Osteocyte (in vitro differentiated cells): ENCODE measurements at places on chromosomes 1 and 21. TPM values are rescaled to one million over a fixed set of nuclear protein-coding genes. Genes with fewer than 3 reads are reported as not detected.
A peak's percentile ranks its signal among the peaks of the same experiment; 100 is the strongest.

Gene CGN
- total RNA-seq, result 0.99 and 1.7 TPM in 2 replicates

Gene TP73
- total RNA-seq, result 0.16 and 0.24 TPM in 2 replicates

Gene C8B
- total RNA-seq, result not detected in 2 replicates

Gene RNF186
- total RNA-seq, result not detected in 2 replicates

GRCh38 chr1:110713221-110713620, 38.5 kb upstream of the KCNA3 start:
- H3K4me1 ChIP-seq, result no peaks in the 10 kb centered on the region
- no peak overlapping the region for H3K27ac ChIP-seq
- no peak overlapping the region for H3K4me3 ChIP-seq
- H3K27me3 ChIP-seq, result no peaks in the 10 kb centered on the region

- no peak for DNase-seq
- no peaks in the 10 kb centered on the region for H3K27me3 ChIP-seq
These were observed 113.0 kb downstream of the PRDM16 start for GRCh38 chr1:3181956-3182355.

- no peaks in the 10 kb centered on the region for H3K4me1 ChIP-seq
- peaks cover 12% of the 10 kb centered on the region for H3K27me3 ChIP-seq
- H3K36me3 ChIP-seq, result no peaks in the 10 kb centered on the region
- DNase-seq, result no peak
- no peak overlapping the region for H3K4me3 ChIP-seq
- H3K27ac ChIP-seq, result no peak overlapping the region
These were observed 61.4 kb downstream of the CASZ1 start for GRCh38 chr1:10734962-10735544.

GRCh38 chr21:8997011-8997440, 1524.4 kb upstream of the TPTE start:
- no peak overlapping the region for H3K27ac ChIP-seq
- H3K4me3 ChIP-seq, result no peak overlapping the region
- no peaks in the 10 kb centered on the region for H3K4me1 ChIP-seq
- H3K27me3 ChIP-seq, result no peaks in the 10 kb centered on the region

DNA sequence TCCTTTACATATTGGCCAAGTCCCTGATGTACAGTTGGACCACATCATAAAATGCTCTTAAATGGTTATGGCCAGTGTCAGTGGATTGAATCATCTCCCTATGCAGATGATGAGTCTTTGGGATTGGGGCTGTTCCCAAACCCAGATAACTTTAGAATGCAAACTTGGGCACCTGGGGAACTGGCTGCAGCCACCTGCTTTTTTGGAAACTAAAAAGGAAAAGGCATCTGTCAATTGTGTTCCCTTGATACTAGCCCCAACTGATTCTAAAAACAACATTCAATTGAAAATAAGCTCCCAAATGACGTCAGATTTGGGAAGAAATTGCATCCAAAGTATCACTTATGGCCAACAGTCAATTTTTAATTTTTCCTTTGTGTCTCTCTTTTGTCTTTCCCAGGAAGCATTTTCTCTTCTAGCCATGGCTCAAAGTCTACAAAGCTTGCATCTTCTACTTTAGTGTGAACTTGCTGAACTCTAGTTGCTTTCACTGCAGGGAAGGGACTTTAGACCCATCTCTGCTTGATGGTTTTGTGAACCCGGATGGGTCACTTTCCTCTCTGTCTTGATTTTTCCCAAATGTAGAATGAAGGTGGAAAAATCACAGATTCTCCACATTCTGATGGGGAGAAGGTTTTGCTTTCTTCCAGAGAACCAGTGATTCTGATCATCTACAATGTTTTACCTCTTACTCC, 402.3 kb upstream of the USP24 start:
- H3K4me1 ChIP-seq, result peaks cover 26% of the 10 kb centered on the region
- H3K4me3 ChIP-seq, result no peak overlapping the region
- no peak overlapping the region for H3K27ac ChIP-seq
- H3K27me3 ChIP-seq, result no peaks in the 10 kb centered on the region
- DNase-seq, result no peak

- peak; percentile 25 for DNase-seq
- peaks cover 2% of the 10 kb centered on the region for H3K4me1 ChIP-seq
- peaks cover 9% of the 10 kb centered on the region for H3K27me3 ChIP-seq
- H3K36me3 ChIP-seq, result no peaks in the 10 kb centered on the region
- H3K27ac ChIP-seq, result no peak overlapping the region
These were observed 44.0 kb upstream of the LRP8 start for GRCh38 chr1:53371851-53372250.

DNA sequence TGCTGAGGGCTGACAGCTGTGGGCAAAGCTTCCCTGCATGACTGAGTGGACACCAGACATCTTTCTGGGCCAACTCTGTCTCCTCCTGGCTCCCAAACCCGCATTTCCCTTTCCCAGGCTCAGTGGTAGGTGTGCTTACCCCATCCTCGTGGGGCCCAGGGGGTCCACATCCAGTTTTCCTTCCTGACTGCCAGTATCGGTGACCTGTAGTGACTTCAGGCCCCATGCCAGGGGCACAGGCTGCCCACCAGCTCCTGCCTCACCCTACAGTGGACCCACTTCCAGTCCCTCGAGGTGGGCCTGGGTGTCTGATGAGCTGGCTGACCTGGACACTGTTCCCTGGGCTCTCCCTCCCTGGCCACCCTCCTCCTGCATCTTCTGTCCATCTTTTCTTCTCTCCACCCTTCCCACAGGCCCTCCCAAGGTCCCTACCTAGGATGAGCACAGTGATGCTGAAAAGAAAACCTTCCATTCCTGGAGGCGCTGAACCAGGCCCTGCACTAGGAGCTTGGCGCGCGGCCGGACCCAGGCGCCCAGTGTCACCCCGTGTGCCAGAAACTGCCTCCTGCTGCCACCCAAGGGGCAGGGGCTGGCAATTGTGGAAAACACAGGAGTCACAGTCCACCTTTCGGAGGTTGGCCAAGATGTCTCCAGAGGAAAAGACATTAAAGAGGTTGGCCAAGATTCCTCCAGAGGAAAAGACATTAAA, 67.1 kb downstream of the RUNX3 start:
- H3K4me3 ChIP-seq, result no peak overlapping the region
- DNase-seq, result peak; percentile 75
- H3K36me3 ChIP-seq, result no peaks in the 10 kb centered on the region
- H3K27ac ChIP-seq, result no peak overlapping the region

- no peak overlapping the region for H3K27ac ChIP-seq
- no peaks in the 10 kb centered on the region for H3K36me3 ChIP-seq
- H3K4me3 ChIP-seq, result no peak overlapping the region
- H3K4me1 ChIP-seq, result peaks cover 2% of the 10 kb centered on the region
- DNase-seq, result no peak
- H3K27me3 ChIP-seq, result no peaks in the 10 kb centered on the region
These were observed 53.5 kb upstream of the BACH1 start for GRCh38 chr21:29245104-29245643.
